NCI-H82 (cell line): ENCODE measurements at places on chromosomes 5 and 9.
A peak's percentile ranks its signal among the peaks of the same experiment; 100 is the strongest.

DNA sequence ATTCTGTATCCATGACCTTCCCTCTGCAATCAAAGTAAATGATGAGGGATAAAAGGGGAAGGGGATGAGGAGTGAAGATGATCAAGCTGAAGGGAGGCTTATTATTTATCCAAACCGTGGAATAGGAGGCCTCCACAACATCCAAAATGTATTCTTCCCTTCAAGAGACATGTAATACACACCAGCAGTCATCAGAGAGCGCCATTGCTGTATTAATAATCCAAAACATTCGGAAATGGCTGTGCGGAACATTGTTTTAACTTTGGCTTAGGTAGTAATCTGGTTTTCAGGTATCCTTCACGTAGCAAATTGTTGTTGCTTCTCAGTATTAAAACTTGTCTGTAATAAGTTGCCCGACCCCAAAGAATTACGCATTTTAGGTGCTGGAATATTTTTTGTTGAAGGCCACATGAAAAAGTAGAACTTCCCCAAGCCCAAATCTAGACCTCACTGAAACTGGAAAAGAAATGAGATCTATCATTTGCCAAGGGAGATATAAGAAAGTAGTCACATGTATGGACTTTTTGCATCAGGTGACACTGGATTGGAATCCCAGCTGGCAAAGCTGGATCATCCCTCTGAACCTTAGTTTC is 2.6 kb upstream of the BOD1 start:
- peak; percentile 79 for DNase-seq

DNA sequence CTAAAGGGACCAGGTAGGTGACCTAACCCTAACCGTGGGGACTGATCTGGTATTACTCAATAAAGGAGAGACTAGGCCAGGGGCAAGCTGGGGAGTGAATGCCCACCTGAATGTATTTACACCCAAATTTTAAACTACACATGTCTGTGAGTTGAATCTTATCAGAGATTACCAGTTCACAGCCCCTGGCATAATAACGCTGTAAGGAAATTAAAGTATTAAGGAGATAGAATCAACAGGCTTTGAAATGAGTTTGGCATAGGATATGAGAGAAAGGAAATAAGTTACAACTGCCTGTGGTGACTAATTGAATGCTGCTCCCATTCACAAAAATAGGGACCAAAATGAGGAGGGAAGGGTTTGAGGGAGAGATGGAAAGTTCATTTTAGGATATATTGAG is 593.3 kb downstream of the CSNK1G3 start:
- DNase-seq, result no peak

GRCh38 chr5:59767211-59767605 is 126.3 kb downstream of the PDE4D start:
- peak; percentile 6 for DNase-seq

DNA sequence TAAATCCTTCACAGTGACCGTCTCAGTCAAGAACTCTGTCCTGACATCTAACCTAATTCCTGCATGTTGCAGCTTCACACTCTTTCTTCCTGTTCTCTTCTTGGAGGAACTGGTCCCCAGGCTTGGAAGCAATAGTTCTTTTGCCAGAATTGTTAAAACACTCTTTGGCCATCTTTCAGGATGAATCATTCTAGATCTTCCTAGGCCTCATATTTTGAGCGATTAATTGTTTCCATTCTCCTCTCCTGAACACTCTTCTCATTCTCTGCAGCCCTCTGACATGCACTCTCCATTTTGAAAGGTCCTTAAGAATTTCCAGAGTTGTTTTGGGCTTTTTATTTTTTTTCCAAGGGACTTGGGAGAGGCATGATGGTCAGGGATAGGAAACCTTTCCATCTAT is 85.8 kb downstream of the FAM114A2 start:
- DNase-seq, result no peak

DNA sequence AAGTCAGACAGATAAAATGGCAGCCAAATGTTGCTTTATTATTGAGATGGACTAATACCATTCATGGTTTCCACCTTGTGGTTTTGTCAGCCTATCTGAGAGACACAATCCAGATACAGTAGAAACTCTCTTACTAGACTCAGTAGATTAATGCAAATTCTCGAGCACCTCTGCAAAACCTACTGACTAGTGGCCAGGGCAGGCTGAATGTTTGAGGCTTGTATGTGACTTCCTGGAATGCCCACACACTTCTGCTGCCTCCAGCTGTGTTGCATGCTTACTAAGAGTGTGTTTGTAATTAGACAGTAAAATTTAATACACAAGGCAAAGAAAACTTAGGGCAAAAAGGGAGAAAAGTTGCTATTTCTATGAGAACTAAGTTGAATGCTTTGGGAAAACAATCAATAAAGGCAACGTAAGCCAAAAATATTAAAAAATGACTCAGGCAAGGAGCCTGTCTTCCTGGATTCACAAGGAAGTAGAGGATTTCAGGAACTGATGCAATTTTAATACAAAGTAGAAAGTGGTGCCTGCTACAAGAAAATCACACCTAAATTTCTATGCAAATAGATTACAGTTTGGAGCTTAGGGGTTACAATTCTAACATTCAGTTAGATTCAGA is 30.2 kb upstream of the CCNG1 start:
- DNase-seq, result no peak

GRCh38 chr5:54867310-54867944 is 118.0 kb downstream of the ESM1 start:
- peak; percentile 76 for DNase-seq

GRCh38 chr9:18129809-18130334 is 344.1 kb upstream of the ADAMTSL1 start:
- no peak for DNase-seq

GRCh38 chr9:75027187-75028107 is 646 bp downstream of the CARNMT1 start:
- peak; percentile 75 for DNase-seq

GRCh38 chr5:159411115-159411514 is 80.8 kb upstream of the IL12B start:
- DNase-seq, result peak; percentile 83

GRCh38 chr5:14574096-14574495 is 7.5 kb upstream of the OTULINL start:
- no peak for DNase-seq

- DNase-seq, result no peak
These were observed 92.9 kb downstream of the GLDC start for GRCh38 chr9:6552498-6553121.

- DNase-seq, result peak; percentile 54
These were observed at the start of gene HSDL2 for GRCh38 chr9:112380102-112380824. HSDL2 (plus strand) TSS chr9:112380108; CDS start chr9:112380164, 56 bp downstream.

DNA sequence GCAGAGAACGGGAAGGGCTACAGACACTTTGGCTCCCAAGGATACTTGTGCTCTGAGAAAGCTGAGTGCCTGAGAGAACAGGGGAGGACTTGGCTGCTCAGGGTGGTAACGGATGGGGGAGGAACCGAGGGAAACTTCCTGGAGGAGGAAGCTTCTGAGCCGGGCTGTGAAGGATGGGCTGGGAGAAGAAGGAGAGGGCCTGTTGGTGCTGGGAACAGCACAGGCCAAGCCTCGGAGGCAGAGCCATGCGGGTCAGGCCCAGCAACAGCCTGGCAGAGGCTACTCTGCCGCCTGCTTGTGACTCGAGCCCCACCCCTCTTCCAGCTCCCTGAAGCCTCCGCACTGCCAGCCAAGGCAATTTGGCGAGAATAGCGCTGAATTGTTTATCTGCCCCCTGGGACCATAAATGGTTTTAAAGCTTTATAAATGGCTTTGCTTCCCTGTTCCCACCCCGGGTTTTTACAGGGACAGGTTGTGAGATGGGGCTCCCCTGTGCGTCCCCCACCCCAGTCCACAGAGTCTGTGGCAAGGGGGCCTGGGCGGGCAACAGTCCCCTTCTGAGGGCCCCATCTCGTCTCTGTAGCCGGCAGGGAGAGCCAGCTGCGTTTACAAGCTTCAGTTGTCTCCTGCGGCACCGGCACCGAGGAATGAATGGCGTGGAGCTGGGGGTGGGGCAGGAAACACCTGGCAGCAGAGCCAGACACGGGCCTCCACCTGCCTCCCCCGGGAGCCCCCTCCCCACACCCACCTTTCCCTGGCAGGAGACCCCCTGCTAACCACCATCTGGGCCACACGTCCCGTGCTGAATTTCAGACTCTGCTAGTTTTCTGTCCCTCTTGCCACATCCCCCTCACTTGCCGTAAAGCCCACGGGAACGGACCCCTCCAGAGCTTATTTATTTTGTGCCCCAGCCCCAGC is 24.4 kb downstream of the FAM163B start:
- peak; percentile 88 for DNase-seq

DNA sequence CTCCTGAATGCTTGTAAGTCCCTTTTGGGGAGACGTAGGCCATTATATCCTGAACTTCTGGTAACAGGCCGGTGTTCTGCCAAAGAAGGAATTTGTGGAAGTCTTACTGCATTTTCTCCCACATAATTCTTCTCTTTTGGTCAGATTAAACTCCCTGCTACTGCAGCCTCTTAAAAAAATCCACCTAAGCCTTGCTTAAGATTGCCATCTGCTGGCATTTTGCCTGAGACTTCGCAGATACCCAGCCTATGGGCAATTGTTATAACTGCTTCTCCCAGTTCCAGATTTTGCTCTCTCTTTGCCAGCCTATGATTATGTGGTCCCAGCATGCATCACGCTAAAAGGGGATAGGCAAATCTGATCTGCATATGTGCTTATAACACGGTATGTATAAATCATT is 391.6 kb upstream of the CHD1 start:
- DNase-seq, result peak; percentile 82

GRCh38 chr9:20580673-20581072 is 41.6 kb downstream of the MLLT3 start:
- DNase-seq, result no peak

DNA sequence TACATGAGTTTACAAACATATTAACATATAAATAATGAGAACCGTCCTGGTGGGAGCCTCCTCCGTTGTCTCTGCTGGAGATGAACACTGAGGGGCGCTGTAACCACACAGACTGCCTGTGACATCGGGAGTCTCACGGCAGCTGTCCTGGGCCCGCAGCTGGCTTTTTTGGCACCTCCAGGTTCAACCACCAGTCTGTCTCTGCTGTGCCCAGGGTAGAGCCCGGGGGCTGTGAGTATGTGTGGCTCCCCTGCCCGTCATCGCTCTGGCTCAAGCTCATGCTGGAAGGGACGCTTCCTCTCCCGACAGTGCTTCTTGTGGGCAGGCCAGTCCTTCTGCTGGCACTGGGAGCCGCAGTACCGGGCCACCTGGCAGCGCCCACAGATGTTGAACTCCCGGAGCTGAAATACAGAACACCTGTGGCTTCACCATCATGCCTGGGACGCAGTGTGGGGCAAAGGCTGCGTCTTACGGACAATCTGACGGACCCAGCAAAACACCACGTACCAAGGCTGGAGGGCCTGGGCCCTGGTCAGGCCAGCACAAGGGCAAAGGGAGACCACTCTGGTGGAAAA is 3.6 kb upstream of the DPH7 start:
- DNase-seq, result peak; percentile 26

DNA sequence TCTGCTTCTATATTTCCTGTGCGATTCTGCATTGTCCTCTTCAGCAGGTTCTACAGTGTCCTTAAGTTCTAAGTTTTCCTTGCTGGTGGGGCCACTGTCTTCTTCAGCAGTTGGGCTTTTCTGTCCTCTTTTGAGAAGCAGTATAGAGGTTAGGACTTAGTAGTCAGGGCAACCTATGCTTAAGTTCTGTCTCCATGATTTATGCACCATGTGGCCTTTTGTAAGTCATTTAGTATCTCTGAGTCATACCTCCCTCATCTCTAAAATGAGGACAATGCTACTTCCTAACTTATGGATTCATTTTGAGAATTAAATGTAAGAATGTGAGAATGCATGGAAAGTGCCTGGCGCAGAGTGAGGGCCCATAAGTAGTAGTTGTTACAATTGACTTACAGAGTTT is 46.8 kb downstream of the GRIN3A start:
- DNase-seq, result no peak

GRCh38 chr5:78472469-78473106 is 112.2 kb downstream of the SCAMP1 start:
- no peak for DNase-seq

GRCh38 chr5:72842816-72843215 is 26.4 kb downstream of the TNPO1 start:
- DNase-seq, result no peak

GRCh38 chr5:153080940-153081339 is 409.5 kb upstream of the GRIA1 start:
- DNase-seq, result peak; percentile 80

GRCh38 chr5:119179857-119180641 is 109.2 kb downstream of the DMXL1 start:
- no peak for DNase-seq

DNA sequence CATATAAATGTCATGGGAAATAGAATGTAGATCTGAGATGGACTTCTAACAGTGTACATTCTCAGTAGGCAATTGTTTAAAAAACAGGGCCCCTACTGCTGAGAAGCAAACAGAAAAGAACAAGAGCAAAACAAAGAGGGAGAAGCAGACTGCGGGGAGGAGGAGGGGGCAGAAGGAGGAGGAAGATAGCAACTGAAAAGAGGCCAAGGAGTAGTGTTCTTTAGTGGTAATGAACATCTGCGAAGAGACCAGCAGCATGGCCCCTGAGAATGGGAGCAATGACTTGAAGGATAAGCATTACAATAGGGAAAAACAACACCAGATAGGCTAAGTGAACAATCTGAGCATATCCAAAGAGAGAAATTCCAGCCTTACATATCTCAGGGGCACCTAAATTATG is 36.8 kb downstream of the HAPLN1 start:
- no peak for DNase-seq

GRCh38 chr5:171313481-171314206 is 4.6 kb downstream of the TLX3 start:
- DNase-seq, result no peak

DNA sequence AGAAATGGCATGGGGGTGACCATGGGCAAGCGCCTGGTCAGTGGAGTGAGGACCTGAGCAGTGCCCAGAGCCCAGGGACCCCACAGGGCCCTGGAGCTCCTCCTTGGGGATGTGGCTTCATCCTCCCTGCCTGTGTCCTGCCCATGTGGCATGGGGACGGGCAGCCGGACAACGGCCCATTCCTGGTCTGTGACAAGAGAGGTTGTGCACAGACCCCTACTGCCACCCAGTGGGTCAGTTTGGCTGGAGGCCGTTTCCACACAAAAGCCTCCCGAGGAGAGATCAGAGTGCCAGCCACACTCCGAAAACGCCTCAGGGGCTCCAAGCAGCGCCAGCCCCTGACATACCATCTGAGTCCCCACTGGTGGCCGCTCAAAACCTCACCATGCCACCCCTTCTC is 19.8 kb downstream of the SLC6A18 start:
- DNase-seq, result no peak

- DNase-seq, result no peak
These were observed 66.0 kb upstream of the TAF1L start for GRCh38 chr9:32701321-32702022.

DNA sequence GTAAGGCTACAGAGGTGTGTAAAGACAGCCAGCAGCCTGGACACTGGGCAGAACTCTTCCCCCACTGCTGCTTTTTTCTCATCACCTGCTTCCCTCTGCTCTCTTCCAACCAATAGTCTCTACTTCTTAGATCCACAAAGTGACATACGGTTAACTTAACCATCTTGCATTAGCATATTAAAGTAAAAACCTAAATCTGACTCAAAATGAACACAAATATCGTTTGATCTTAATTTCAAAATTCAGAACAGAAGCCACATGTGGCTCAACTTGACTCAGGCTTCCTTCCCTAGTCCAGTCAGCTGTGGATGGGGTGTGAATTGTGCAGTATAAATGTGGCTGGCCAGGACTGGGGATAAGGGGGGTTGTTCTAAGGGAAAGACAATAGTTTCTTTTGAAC is 114.3 kb downstream of the STARD4 start:
- DNase-seq, result no peak
